ENCODE measurements at places on chromosomes 7 and 10.
A peak's percentile ranks its signal among the peaks of the same experiment; 100 is the strongest.

- no peak for DNase-seq
These were observed 115.9 kb upstream of the DNAJB12 start for GRCh38 chr10:72470666-72471065.

DNA sequence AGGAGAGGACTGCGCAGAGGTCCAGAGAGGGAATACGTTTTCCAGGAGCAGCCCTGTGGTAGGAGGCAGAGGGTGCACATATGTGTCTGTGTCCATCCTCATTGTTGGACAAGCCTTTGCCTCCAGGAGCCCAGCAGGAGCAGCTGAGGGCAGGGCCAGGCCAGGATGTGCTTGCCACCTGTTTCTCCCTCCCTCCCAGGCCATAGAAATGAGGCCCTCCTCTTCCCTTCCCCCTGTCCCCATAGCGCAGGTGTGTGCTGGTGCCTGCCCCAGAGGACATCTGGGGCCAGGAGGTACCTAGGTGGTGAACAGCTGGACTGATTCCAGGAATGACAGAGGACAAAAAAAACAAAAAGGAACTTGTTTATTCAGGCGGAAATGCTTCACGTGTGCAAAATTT, 10.5 kb upstream of the CXCL12 start:
- no peak for DNase-seq

GRCh38 chr7:86978808-86979506, 80.5 kb downstream of the ELAPOR2 start:
- DNase-seq: no peak

DNA sequence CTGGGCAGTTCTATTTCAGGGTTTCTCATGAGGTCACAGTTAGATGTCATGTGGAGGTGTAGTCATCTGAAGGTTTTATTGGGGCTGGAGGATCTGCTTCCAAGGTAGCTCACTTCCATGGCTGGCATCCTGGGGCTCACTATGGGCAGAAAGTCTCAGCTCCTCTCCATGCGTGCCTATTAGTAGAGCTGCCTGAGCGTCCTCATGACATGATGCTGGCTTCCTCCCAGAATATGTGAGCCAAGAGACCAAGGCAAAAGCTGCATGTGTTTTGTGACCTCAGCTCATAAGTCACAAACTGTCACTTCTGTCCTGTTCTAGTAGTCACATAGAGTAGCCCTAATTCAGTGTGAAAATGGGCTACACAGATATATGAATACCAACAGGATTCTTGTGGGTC, 524.4 kb downstream of the SUGCT start:
- no peak for DNase-seq

DNA sequence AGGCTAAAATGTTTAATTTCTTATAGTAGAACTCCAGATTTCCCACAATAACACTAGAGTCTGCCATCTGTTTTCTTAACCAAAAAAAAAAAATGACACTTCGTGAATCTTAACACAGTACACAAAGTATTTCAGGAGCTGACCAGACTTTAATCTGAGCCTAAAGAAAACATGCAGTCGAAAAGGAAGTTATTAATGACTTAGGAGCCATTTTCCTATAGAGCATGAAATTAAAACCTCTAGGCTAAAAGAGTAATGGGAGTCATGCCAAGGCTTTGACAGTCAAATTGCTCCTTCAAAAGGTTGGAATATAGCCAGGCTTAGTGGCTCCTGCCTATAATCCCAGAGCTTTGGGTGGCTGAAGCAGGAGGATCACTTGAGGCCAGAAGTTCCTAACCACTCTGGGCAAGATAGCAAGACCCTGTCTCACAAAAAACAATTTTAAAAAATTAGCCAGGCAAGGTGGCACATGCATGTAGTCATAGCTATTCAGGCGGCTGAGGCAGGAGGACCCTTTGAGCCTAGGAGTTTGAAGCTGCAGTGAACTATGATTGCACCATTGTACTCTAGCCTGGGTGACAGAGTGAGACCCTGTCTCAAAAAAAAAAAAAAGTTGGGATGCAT, 13.6 kb downstream of the MICU1 start:
- peak; percentile 68 for DNase-seq

DNA sequence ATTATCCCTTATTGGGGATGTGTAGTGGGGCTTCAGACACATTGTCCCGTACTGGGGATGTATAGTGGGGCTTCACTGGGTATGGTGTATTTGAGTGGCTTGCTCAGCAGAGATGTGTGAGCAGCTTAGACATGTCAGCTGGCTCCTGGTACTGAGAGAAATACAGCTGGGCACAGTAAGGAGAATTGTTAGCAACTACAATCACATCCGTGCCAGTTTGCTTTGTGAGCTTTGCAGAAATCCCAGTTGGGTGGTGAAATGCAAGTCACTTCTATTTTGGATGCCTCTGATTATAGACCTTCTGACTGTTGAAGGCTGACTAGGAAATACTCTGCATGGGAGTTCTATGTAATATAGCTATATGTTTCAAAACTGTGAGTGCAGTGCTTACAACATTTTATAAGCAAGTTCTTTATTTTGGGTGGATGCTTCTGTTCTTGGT, 10.8 kb downstream of the CCNY start:
- DNase-seq: no peak

- DNase-seq: no peak
These were observed 5.1 kb downstream of the PTTG1IP2 start for GRCh38 chr7:90474284-90475210.

DNA sequence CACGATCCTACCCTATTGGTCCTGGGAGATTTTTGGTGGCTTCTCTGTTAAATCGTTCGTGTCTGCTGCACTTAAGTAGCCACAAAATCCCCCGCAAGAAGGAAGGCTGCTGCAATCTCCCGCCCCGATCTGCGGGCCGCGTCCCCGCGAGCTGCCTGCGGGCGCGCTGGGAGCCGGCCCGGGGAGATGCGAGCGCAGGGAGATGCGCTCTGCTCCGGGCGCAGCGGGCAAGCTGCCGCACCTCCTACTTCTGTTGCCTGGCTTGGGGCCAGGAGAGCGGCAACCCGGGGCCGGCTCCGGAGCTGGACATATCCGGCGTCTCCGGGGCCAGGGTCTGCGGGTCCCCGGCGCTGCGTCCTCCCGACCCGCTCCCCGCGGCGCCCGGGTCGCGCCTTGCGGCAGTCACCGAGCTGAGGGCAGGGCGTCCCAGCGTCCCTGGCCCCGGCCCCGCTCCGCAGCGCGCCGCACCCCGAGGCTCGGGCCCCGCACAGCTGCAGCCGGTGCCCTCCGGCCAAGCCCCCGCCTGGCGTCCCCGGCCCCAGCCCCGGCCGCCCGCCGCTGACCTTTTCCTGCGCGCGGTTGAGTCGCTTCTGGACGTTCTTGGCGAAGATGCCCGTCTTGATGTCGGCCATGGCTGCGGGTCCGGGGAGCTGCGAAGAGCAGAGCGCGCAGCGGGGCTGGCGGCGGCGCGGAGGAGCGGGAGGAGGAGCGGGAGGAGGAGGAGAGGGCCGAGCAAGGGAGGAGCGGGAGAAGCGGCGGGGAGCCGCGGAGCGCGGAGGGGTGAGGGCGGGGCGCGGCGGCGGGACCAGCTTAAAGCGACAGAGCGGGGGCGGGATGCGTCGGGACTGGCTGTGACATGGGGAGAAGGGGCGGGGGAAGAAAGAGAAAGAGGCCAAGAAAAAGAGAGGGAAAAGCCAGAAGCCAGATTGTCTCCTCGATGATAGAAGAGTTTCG, at the start of gene AMPH:
AMPH (minus strand) TSS at position 654 of the 954 bp plus-strand sequence; CDS start at position 632, 22 bp downstream.
- DNase-seq: peak; percentile 12

DNA sequence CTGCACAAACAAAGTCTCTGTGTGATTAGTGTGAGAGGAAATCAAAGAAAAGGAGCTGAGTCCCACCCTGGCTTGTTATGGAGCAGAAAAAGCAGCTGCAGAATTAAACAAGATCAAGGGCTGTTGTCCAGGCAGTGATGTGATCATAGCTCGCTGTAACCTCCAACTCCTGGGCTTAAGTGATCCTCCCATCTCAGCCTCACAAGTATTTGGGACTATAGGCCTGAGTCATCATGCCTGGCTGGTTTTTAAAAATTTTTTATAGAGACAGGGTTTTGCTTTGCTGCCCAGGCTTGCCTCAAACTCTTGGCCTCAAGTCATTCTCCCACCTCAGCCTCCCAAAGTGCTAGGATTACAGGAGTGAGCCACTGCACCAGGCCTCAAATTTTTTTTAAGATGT, 88.9 kb downstream of the IPMK start:
- DNase-seq: no peak

DNA sequence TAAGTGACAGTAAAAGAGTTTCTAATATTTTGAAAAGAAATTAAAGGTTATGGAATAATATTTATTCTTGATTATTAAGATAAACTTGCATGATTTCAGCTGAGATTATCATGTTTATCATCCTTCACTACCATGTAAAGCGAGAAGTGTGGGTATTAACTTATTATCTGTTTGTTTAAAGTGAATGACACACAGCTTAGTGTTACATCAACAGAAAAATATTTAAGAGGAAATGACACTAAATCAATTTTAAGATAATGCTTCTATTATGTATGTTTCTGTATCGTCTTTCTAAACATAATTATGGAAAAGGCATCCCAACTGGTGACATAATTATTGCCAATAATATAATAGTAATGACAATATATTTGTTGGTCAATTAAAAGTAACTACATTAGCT, 213.1 kb downstream of the PCDH15 start:
- DNase-seq: no peak

GRCh38 chr10:102413806-102414561, 4.6 kb downstream of the PSD start:
- DNase-seq: no peak

- DNase-seq: no peak
These were observed 33.0 kb downstream of the WIPF3 start for GRCh38 chr7:29839302-29839701.

GRCh38 chr7:36210291-36210922, 57.4 kb downstream of the EEPD1 start:
- DNase-seq: no peak

DNA sequence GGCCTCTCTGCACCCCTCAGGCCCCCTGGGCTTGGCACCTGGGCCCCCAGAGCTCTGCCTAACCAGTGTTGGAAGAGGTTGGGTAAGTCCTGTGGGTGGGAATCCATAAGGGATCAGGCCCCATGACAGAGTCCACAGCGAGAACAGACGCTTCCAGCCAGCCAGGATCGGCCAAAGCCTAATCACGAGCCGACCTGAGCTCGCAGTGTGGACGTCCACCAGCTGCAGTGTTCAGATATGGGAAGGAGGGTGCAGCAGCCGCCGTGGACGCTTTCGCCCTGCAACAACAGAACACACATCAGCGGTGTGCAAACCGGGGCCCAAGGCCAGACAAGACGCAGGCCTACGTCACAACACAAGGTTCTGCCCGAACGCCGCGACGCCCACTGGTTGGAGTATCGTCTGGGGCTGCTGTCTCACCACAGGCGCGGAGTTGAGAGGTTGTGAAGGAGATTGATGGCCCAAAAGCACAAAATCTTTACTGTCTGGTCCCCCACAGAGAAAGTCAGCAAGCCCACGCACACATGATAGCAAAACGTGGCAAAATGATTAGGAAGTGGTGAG, 102.1 kb downstream of the FOXL3 start:
- DNase-seq: no peak

DNA sequence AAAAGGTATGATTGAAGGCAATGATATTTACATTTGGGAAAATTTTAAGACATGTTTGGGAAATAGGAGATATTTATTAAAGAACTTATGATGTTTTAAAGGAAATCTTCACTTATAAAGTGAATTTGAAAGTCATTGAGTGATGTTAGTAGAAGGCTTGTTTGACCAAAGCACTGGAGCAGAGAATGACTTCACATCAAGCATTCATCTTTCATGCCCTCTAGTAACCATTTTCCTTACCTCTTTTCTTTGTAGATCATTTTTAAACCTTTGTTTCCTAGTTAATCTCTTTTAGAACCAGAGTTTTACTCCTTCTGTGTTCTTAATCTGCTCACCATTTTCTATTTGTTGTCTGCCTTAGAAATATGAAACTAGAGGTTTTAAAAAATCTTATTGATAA, 111.3 kb upstream of the FOXP2 start:
- DNase-seq: no peak

GRCh38 chr7:148661471-148661870, 37.2 kb upstream of the CUL1 start:
- DNase-seq: no peak

GRCh38 chr10:19500959-19501358, 315.3 kb upstream of the PLXDC2 start:
- DNase-seq: no peak

DNA sequence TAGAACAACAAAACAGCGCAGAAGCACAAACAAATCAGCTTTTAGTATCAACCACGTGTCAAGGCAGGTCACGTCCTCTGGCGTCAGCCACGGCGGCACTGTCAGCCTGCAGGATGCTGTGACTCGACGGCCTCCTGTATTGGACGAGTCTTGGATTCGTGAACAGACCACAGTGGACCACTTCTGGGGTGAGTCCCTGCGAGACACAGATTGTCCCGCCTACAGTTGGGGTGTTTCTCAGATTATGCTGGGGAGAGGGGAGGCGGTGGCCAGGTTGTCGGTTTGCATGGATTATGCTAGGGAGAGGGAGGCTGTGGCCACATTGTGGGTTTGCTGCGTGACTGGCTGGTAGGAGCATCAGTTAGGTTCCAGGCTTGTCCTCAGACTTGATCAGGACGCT, 9.7 kb downstream of the SUN1 start:
- no peak for DNase-seq

- DNase-seq: no peak
These were observed 103.8 kb downstream of the ATE1 start for GRCh38 chr10:121823993-121824463.

GRCh38 chr7:51220226-51220625, 96.4 kb downstream of the COBL start:
- DNase-seq: no peak

- no peak for DNase-seq
These were observed 70.2 kb downstream of the UBE2H start for GRCh38 chr7:129882531-129882930.

DNA sequence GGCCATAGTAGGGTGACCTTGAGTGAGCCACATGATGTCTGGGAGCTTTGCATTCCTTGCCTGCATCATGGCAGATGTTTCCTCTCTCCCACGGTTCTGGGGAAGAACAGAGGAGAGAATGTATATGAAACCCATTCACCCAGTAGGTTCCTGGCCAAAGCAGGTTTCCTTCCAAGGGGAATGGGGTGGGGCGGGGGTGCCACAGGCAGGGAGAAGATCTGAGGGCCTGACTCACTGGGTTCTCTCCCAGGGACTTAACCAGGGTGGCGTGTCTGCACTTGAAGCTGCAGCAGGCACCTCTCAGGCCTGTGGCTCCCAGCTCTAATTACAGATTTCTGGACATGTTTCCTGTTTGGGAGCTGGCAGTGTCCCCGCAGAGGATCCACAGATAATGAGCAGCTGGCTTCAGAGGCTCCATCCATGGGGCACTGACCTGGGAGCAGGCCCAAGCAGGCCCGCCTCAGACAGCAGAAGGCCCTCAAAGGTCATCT, 50.2 kb upstream of the ZMIZ1 start:
- peak; percentile 74 for DNase-seq

DNA sequence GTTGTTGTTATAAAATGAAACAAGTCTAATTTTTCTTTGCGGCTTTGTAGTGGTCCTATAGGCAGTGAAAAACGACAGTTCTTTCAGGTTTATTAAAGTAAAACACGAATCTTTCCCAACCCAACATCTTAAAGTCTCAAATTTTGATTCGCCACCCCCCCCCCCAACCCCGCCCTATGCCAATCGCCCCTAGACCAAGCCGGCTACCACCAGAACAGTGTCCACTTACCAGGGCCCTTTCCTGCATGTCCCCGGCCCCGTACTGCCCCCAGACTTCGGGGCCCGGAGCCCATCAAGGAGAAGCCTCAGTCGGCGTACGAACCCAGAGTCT, 335 bp upstream of the CHCHD1 start:
- no peak for DNase-seq

GRCh38 chr7:38413784-38414183, 140.3 kb upstream of the TARP start:
- no peak for DNase-seq
